ENCODE measurements at places on chromosomes 2 and 18.

DNA sequence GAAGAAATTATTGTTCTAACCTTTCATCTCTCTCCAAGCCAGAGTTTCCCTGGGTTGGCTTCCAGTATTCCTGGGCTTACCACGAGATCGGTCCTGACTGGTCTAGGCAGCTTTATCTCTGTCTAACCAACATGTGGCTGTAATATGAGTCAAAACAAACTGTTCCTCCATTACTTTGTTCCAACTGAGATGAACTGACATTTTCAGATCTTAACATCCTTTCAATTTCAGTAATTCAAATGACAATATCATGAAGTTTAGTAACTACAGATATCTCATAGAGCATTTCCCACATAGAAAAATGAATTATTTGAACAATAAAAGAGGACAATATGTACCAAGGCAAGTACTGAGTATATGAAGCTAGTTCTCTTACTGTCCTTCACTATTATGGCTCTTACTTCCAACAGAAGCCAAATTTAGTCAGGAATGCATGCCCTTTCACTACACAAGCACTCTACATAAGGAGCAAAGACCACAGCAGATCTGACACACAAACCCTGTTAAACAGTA, 15.5 kb downstream of the SLC25A12 start:
- no peak for DNase-seq

- no peak for DNase-seq
These were observed 618 bp upstream of the TNS1 start for GRCh38 chr2:218003281-218003944.

- DNase-seq = no peak
These were observed 130.7 kb downstream of the CCBE1 start for GRCh38 chr18:59566533-59566971.

- no peak for DNase-seq
These were observed 31.5 kb upstream of the NFE2L2 start for GRCh38 chr2:177296040-177296439.

- no peak for DNase-seq
These were observed 28.1 kb downstream of the EPAS1 start for GRCh38 chr2:46325182-46325928.

GRCh38 chr2:98781822-98782221, 50.9 kb upstream of the MGAT4A start:
- DNase-seq = no peak
